A375 (cell line): ENCODE measurements at places on chromosomes 11 and 22. TPM values are rescaled to one million over a fixed set of nuclear protein-coding genes. Genes with fewer than 3 reads are reported as not detected.

Gene MFNG
- 2.0 and 2.5 TPM in 2 replicates for total RNA-seq

Gene BIRC3
- 1.4 and 1.9 TPM in 2 replicates for total RNA-seq

Gene OR52E1
- not detected in 2 replicates for total RNA-seq

Gene DDTL
- total RNA-seq: 0.21 and 0.79 TPM in 2 replicates

Gene ABTB2
- total RNA-seq: 11.1 and 12.5 TPM in 2 replicates

Gene SOX6
- total RNA-seq: 5.4 and 13.0 TPM in 2 replicates

Gene KCNQ1
- total RNA-seq: 0.08 TPM in 1 of 2 replicates, not detected in the other

Gene ABCG4
- total RNA-seq: 0.08 and 0.23 TPM in 2 replicates

Gene ZMAT5
- 14.0 and 16.3 TPM in 2 replicates for total RNA-seq

Gene RBMXL2
- total RNA-seq: 0.11 TPM in 1 of 2 replicates, not detected in the other

Gene TTC28
- total RNA-seq: 3.2 and 5.3 TPM in 2 replicates

Gene CHKA
- total RNA-seq: 16.0 and 22.2 TPM in 2 replicates

Gene NRIP3
- total RNA-seq: 2.6 and 3.1 TPM in 2 replicates

Gene ST14
- total RNA-seq: 0.11 and 0.15 TPM in 2 replicates

Gene APOL2
- total RNA-seq: 8.6 and 9.3 TPM in 2 replicates

Gene CARD16
- total RNA-seq: 0.40 TPM in 1 of 2 replicates, not detected in the other

Gene ZNF70
- total RNA-seq: 2.9 and 3.4 TPM in 2 replicates

Gene PHLDA2
- 37.1 and 48.4 TPM in 2 replicates for total RNA-seq
